Purkinje cell (primary cell): ENCODE measurements at places on chromosomes 13 and 19. TPM values are rescaled to one million over a fixed set of nuclear protein-coding genes. Genes with fewer than 3 reads are reported as not detected.

MZF1 gene
- 1.3 and 2.5 TPM in 2 replicates for polyA plus RNA-seq

PCCA gene
- polyA plus RNA-seq = 50.7 and 51.2 TPM in 2 replicates

TMC4 gene
- not detected in 2 replicates for polyA plus RNA-seq

CEACAM4 gene
- not detected in 2 replicates for polyA plus RNA-seq

HCST gene
- 2.0 and 3.8 TPM in 2 replicates for polyA plus RNA-seq

PLD3 gene
- polyA plus RNA-seq = 22.3 and 41.9 TPM in 2 replicates

PTPRS gene
- 0.60 and 0.86 TPM in 2 replicates for polyA plus RNA-seq

DPRX gene
- not detected in 2 replicates for polyA plus RNA-seq

COL4A1 gene
- polyA plus RNA-seq = 176 and 211 TPM in 2 replicates

CDX2 gene
- not detected in 2 replicates for polyA plus RNA-seq

CFAP97D2 gene
- polyA plus RNA-seq = not detected in 2 replicates

ZNF223 gene
- polyA plus RNA-seq = 9.5 and 11.2 TPM in 2 replicates

ZNF729 gene
- polyA plus RNA-seq = not detected in 2 replicates

PEX11G gene
- 0.42 TPM in 1 of 2 replicates, not detected in the other for polyA plus RNA-seq

FFAR2 gene
- polyA plus RNA-seq = not detected in 2 replicates

BST2 gene
- polyA plus RNA-seq = not detected in 2 replicates

KLC3 gene
- 0.23 TPM in 1 of 2 replicates, not detected in the other for polyA plus RNA-seq

PGLYRP2 gene
- not detected in 2 replicates for polyA plus RNA-seq

LRRC8E gene
- polyA plus RNA-seq = not detected in 2 replicates

GPC5 gene
- polyA plus RNA-seq = 3.8 and 11.9 TPM in 2 replicates

SLC27A5 gene
- 36.9 and 41.6 TPM in 2 replicates for polyA plus RNA-seq

EDNRB gene
- 15.4 and 21.0 TPM in 2 replicates for polyA plus RNA-seq

KLK15 gene
- polyA plus RNA-seq = not detected in 2 replicates

TUBB4A gene
- 28.2 and 83.7 TPM in 2 replicates for polyA plus RNA-seq

ZNF555 gene
- polyA plus RNA-seq = 1.5 and 2.2 TPM in 2 replicates

GRIN3B gene
- not detected in 2 replicates for polyA plus RNA-seq

PCDH17 gene
- polyA plus RNA-seq = 142 and 190 TPM in 2 replicates

FGF22 gene
- polyA plus RNA-seq = 0.26 TPM in 1 of 2 replicates, not detected in the other

LGALS14 gene
- not detected in 2 replicates for polyA plus RNA-seq

IRGC gene
- not detected in 2 replicates for polyA plus RNA-seq

ZSCAN4 gene
- not detected in 2 replicates for polyA plus RNA-seq

KLK12 gene
- not detected in 2 replicates for polyA plus RNA-seq
